Stimulated activated CD4-positive, alpha-beta T cell treated with anti-CD3 and anti-CD28 coated beads, TNF-alpha, amount 100 ng/mL, for 4 hours (primary cell): ENCODE measurements at places on chromosomes 7 and 10.

DNA sequence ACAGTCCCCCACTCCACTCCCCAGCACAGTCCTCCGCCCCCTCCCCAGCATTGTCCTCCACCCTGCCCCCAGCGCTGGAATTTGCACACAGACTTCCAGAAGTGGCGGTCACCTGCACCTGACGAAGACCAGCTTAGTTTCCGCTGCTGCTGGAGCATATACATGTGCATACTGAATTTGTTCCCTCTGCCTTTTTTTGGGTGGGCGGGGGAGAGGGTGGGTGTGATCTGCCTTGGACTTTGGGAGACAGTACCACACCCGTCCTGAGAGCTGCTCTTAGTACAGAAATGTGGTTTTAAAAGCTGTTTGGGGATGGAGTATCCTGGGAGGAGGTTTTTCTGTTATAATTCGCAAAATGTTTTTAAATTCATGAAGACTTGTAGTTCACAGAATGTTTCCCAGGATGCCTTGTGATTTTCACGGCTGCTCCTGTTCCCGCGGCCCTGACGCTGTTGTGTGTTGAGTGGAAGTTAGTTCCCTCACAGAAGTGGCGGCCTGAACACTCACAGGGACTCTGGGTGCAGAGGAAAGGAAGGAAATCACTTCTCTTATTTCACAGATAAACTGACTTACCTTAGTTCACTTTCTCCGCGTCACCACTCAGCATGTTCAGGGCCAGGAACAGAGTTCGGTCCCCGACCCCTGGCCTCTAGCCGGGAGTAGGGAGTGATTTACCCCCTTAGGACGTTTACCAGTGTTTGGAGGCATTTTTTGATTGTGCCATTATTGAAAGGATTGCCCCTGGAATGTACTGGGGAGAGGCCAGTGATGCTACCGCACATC, 18.6 kb downstream of the PFKP start:
- no peak for DNase-seq

- DNase-seq = peak; percentile 55
Measured at GRCh38 chr7:102272075-102272916, 14.4 kb upstream of the SH2B2 start.

DNA sequence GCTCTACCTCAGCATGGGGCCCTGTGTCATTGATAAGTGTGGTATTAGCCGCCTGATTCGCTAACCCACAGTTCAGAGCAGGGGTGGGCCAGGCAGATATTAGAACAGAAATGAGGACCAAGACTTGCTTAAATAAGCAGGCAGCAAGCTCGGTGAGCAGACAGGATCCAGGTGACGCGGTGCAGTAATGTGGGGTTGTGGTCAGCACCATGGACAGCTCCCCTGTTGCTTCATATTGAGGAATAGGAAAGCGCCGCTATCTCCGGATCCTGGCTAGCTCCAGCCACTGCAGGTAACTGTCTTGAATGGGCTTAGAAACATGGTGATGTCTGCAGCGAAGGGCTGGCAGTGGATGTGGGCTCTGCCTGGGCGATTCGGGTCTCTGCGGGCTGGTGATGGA, 51.3 kb upstream of the GPR26 start:
- DNase-seq = peak; percentile 3

DNA sequence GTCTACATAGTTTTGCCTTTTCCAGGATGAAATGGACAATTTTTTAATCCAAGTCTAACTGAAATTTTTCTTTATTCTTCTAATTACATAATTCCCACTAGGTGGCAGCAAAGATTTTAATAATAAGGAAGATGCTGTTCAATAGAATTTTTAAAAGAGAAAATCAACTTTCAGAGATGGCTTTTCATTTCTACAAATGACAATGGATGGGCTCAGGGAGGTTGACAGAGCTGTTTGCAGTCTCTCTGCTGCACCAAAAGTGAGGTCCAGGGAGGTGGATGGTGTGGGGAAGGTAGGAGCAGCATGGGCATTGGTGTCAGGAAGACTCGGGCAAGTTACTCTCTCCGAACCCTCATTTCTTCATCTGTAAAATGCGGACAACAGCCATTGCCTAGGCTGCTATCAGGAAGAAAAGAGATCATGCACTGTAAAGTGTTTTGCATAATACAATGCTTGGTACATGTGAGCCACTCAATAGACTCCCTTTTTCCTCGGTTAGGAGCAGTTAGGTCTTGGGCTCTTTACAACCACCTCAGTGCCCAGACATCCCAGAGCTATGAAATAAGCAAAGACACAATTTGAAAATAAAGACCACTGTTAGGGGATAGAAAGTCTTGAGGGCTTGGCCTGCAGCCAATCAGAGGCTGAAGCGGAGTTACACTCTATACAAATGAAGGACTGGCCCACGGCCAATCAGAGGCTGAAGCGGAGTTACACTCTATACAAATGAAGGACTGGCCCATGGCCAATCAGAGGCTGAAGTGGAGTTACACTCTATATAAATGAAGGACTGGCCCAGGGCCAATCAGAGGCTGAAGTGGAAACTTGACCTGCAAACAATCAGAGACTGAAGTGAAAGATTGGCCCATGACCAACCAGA, 107.1 kb downstream of the ABLIM1 start:
- DNase-seq = no peak

DNA sequence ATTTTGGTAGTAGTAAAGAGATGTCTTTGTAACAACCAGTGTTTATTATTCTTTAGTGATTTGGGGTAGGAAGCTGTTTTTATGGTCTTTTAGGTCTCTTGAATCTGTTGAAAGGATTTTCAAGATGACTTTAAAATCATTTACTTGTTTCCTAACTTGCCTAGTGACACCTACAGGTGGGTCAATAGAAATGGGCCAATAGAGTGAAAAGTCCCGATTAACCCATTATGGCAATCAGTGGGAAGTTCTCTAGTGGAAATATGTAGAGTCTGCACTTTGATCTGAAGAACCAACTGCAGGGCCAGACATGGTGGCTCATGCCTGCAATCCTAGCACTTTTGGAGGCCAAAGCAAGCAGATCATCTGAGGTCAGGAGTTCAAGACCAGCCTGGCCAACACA, 374.7 kb upstream of the BMPER start:
- no peak for DNase-seq

DNA sequence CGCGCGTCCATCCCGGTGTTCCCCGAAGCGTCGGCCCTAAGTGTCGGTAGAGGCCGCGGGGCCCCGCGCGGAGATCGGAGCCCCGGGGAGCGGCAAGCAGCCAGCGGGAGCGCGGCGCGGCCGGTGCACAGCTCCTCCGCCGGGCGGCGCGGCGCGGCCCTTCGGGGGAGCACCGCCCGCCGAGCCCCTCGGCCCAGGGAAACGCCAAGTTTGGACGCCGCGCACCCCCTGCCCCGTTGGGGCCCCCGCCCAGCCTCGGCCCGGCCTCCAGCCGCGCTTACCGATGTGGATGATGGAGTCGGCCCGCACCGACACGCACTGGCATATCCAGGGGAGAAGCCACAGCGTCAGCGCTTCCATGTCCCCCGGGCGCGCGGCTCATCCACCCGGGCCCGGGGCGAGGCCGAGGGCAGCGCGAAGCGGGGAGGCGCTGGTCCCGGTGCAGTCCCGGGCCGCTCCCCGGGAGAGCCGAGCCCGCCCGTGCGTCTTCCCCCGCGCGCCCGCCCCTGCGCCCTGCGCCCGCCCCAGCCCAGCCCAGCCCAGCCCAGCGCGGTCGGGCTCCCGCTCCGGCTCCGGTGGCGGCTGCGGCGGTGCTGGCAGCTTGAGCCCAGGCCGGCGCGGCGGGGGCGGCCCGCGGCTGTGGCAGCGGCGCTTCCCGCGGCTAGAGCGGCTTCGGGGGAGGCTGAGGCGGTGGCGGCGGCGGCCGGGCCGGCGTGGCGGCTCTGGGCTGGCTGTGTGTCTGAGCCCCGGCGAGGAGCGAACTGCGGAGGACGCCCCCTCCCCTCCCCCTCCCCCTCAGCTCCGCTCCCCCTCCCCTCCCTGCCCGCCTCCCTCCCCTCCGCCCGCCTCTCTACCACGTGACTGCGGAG, at the start of gene GRID1:
TSS of gene GRID1 (minus strand) at position 763 of the 869 bp plus-strand sequence.
- DNase-seq = no peak

GRCh38 chr7:3436746-3437145, 135.7 kb downstream of the SDK1 start:
- no peak for DNase-seq

- DNase-seq = no peak
Measured at GRCh38 chr7:129903935-129904334, 48.8 kb downstream of the UBE2H start.

GRCh38 chr10:61389887-61390286, 63.3 kb downstream of the TMEM26 start:
- DNase-seq = no peak

GRCh38 chr7:54969208-54969967, 49.4 kb upstream of the EGFR start:
- DNase-seq = no peak

DNA sequence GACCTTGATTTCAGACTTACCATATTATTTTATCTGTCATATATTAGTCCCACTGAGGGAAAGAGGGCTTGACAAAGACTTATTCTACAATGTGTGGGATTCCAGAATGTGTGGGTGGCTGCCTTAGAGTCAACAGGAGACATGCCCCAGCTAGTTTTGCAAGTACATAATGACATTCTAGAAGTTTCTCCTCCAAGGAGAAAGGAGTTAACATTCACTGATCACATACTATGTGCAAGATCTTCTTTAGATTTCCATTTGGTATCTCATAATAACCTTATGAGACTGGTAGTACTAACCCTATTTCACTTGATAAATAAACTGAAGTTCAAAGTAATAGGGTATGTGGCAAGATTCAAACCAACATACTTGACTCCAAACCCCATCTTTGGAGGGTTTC, 25.2 kb downstream of the IRF5 start:
- DNase-seq = no peak

DNA sequence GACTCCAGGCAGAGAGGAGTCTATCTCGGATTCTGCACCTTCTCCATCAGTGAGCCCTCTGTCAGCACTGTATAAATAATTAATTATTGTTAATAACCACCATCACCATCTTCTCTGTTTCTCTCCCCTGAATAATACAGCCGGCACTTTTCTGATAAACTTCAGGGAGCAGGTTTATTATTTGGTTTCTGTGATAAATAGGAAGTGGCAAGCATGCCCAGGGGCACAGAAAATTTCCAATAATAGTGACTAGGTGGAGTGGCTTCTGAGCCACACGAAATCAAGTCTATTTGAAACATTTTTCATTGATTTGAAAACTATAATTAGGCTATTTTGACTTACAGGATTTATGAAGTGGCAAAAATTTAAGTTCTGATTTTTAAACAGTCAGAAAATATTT, 186.8 kb upstream of the TMEM229A start:
- DNase-seq = no peak

DNA sequence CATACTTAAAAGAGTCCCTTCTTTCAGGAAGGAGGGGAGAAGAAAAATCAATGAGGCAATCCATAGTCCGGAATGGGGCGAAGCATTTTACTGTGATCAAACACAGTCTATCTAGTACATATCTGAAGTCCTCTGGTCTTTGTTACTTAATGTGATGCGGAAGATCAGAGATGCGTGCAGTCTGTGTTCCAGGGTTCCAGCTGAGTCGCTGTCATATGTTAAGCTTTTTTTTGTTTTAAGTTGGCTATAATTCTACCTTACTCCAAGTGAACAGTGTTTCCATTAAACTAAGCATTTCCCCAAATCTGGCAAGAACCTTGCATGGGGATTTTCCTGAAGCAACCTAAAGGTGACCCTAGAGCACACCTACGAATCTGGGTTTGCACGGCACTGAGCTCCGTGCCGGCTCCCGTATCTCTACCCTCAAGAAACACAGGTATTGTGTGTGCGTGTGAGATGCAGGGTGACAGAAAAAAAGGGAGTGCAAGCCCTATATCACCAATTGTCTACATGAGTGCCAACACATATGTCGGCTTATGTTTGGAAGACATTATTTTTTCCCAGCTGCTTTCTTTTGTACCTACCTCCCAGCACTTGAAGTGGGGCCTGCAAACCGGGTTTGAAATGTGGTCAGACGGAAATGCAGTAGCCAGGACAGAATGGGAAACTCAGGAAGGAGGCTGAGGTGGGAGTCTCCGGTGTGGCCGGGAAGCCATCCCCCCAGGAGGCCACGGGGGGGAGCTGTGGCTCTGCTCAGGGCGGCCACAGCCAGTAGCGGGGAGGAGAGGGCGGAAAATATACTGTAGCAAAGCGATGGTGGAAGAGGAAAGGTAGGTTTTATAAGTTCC, 435.8 kb upstream of the MGMT start:
- DNase-seq = peak; percentile 26

GRCh38 chr7:46058086-46058823, 137.2 kb upstream of the IGFBP3 start:
- no peak for DNase-seq

- no peak for DNase-seq
Measured at GRCh38 chr10:48556713-48557112, 48.2 kb downstream of the ARHGAP22 start.

DNA sequence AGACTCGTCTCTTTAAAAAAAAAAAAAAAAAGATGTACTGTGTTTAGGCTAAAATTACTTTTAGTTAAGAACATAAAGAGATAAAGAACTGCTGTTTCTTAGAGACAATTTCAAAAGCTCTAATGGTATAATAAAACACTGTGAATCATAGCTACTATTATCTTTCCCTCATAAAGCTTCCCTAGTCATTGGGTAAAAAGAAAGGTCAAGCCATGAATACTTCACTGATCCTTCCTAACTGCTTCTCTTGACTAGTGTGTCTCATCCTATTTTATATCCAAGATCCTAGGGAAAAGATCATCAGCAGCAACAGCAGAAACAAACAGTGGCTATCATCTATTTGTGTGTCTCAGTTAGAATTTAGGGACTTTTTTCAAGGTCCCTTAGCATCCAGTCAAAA, 10.5 kb downstream of the YME1L1 start:
- DNase-seq = no peak

GRCh38 chr10:47383261-47384147, 589 bp downstream of the ZNF488 start:
- no peak for DNase-seq

- no peak for DNase-seq
Measured at GRCh38 chr7:15288741-15289140, 273.1 kb downstream of the AGMO start.

- no peak for DNase-seq
Measured at GRCh38 chr7:7582596-7582995, 15.9 kb downstream of the MIOS start.

GRCh38 chr7:24402655-24403054, 118.7 kb downstream of the NPY start:
- DNase-seq = no peak

DNA sequence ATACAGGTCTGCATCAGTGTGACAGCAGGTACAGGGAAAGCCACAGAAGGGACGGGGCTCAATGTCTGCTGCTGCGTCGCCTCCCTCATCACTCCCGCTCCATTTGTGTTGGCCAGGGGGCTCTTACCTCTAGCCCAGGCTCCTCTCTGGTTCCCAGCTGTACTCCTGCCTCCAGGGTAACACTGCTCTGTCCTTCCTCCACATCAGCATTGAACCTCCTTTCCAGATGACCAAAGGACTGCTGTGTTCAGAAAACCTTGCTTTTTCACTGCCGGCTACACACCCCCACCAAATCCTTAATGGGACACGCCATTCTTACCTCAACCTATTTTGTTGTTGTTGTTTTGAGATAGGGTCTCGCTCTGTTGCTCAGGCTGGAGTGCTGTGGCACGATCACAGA, 2.1 kb upstream of the TMEM236 start:
- no peak for DNase-seq

- no peak for DNase-seq
Measured at GRCh38 chr10:642186-642890, 47.1 kb downstream of the DIP2C start.

GRCh38 chr7:47582764-47583738, 1.1 kb upstream of the TNS3 start:
- DNase-seq = no peak
